ENCODE measurements at places on chromosomes 5 and 9.

DNA sequence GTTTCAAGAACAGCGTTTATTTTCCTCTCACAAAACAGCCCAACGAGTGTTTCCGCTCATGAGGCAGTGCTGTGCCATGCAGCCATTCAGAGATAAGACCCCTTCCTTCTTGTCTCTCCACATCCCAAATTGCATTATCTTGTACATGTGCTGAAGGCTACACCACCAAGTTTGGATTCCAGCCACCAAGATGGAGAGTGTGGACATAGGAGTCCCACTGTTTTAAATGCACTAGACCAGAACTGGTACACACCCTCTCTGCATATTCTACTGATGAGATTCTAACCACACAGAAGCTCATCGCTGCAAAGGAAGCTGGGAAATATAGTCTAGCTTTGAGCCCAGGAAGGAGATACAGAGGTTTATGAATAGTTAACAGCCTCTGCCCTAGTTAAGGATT lies 509.4 kb downstream of the NFIB start:
- no peak for DNase-seq

- DNase-seq, result no peak
These were observed 6.8 kb upstream of the HSD17B4 start for GRCh38 chr5:119445544-119445943.

- no peak for DNase-seq
These were observed 3.2 kb downstream of the OTP start for GRCh38 chr5:77635067-77635916.

DNA sequence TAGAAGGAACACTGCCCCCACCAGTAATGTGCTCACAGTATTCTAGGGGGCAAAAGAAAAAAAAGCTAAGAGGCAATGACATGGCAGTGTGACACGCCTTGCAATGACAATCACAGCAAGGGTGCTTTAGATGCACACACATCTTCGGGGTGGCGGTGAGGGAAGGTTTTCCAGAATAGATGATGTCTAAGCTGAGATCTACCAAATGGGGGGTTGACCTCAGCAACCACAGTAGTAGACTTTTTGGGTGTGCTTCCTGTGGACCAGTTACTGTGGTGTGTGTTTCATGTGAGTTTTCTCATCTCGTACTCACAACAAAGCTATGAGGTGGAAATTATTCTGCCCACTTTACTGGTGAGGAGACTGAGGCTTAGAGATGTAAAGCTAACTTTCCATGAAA lies 10.2 kb upstream of the IL12B start:
- peak; percentile 34 for DNase-seq

DNA sequence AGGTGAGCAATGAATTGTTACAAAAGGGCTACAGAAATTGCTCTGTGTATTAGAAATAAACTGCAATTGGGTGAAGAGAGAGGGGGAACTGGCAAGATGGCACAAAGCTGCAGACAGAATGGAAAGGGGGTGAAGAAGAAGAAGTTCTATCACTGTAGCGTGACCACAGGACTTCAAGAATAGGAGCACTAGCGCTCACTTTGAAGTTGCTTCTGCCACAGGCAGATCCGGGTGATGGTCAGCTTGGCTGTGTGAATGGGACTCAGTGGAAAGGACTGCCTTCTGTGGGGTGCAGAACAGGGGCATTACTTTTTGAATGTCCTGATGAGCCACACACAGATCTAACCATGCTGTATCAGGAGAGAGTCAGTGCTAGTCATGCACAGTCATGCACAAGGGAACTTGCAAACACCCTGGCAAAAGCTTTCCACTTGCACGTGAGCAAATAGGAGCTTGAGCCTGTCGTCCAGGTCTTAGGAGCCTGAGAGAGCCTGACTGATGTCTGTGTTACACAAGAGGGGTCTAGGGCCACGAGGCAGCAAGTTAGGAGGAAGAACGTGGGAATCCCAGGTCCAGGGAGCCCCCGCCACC lies 16.3 kb downstream of the IL5 start:
- DNase-seq, result no peak

GRCh38 chr5:89120719-89121118 lies 237.7 kb upstream of the MEF2C start:
- DNase-seq, result peak; percentile 12

GRCh38 chr5:39716532-39717028 lies 291.8 kb upstream of the DAB2 start:
- peak; percentile 33 for DNase-seq

DNA sequence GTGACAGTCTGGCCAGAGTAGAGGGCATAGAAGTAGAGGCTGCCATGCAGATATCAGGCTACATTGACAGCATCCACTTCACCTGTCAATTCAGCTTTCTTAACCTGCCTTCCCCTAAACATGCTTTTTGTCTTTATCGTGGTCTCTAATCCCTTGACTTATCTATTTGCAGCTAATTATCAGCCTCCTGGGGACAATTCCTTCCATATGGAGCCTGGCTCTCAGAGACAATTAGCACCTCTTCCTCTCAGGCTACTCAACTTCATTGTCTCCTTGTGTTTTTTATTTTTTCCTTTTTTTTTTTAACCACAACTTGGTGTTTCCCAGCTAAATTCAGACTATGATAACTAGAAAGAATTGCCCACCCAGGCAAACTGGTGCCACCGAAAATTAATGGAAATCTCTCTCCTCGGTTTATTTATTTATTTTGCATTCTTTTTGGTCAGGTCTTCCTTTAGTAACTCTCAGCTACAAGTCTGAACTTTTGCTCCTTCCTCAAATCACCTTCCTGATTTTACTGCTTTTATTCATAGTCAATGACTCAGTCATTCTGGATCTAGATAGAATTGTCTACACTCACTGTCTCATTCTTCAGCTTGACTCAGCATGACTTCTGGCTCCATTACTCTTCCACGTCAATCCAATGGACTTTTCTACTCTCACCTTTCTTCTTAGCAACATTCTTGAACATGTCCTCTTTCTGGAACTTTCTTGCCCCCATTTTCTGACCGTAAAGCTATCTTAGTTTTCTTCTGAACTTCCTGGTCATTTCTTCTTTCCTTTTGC lies 63.0 kb upstream of the BASP1 start:
- no peak for DNase-seq

DNA sequence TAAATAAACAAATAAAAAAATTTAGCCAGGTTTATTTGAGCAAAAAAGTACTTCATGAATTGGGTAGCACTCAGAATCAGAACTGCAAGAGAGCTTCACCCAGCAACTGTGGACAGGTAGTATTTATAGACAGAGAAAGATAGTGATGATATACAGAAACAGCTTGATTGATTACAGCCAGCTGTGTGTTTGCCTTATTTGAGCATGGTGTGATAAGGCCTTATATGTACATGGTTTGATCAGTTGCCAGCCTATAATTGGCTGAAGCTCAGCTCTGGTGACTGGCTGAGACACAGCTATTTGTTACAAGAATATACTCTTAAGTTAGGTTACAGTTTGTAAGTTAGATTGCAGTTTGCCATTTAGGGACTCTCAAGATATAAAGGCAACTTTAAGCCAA lies 34.3 kb upstream of the ARL15 start:
- DNase-seq, result no peak

DNA sequence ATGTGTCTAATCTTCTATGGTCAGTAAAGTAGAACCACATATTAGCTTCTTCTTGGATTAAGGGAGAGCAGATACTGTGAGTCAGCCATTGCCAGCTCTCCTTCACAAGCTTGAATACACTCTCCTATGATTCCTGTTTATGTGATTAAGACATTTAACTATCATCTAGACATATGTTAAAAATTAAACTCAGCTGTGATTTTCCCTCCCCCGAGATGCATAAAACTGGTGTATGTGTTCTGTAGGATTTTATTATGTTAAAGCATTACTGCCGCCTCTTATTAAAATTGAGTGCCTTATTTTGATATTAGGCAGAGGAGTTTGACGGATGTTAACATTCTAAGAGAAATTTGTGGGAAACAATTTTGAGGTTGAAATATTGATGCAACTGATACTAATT lies 114.6 kb downstream of the ACTBL2 start:
- no peak for DNase-seq

DNA sequence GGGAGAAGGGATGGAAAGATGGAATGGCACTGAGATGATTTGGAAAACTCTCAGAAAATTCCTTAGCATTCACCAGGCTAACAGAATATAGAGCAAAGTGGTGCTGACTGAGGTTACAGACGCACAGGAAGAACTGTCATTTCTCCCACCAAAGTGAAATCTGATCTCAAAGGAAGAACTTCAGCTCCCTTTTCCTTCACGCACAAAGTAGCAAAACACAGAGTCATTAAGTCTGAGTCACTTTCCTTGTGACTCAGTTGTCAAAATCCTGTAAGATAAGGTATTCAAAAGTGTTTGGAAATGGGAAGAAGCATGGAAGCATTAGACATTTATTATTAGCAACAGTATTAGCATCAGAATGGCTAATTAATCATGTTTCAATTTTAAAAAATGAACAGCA lies 11.7 kb downstream of the MPDZ start:
- DNase-seq, result no peak

DNA sequence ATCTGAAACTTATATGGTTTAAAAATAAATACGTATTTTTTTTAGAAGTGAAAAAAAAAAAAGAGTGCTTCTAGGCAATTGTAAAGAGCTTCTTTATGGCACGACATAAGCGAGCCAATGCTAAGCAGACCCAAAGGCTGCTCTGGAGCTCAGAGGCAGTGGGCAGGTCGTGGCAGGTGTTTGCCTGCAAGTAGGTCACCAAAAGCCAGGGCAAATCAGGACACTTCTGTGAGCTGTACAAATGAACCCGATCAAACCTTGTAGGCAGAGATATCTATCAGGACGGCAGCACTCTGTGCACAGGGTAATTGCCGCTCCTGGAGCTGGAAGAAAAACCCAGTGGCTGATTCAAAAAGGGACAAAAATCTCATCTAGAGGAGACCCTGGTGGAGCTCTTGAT lies 75.9 kb downstream of the IRX2 start:
- no peak for DNase-seq

DNA sequence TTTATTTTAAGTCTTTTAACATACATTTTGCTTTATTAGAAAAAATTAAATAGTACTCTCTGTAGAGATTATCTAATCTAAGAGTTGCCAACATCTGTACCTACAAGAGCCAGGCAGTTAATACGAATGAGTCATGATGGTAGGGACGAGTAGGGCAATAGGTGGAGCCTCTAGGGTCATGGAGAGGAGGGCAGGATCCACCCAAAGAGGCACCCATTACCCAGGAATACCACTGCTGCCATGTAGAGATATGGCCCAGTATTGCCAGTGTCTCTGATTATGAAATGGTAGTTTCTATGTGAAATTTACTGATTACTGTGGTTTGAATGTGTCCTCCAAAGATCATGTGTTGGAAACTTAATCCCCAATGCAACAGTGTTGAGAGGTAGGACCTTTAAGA lies 170.4 kb downstream of the PIK3R1 start:
- no peak for DNase-seq

- no peak for DNase-seq
These were observed 11.9 kb downstream of the FGF18 start for GRCh38 chr5:171431251-171431777.

GRCh38 chr5:125059255-125060002 lies 313.0 kb upstream of the ZNF608 start:
- DNase-seq, result no peak

- no peak for DNase-seq
These were observed 11.7 kb downstream of the MAP3K1 start for GRCh38 chr5:56827049-56827448.

- no peak for DNase-seq
These were observed 19.2 kb upstream of the TXNDC8 start for GRCh38 chr9:110356639-110357395.

DNA sequence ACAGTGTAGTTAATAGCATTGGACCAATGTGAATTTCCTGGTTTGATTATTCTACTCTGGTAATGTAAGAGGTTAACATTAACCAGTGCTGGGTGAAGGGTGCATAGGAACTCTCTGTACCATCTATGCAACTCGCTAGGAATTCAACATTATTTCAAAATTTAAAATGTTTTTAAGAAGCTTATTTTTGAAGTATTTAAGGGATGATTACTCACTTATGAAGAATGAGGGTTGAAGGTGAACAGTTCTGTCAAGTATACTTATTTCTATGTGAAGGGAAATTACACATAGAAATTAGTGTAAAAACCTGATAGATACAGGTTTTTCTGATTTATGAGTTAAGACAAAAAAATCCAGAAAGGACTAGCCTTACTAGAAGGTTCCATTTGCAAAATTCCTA lies 165.8 kb downstream of the INSYN2B start:
- DNase-seq, result no peak

DNA sequence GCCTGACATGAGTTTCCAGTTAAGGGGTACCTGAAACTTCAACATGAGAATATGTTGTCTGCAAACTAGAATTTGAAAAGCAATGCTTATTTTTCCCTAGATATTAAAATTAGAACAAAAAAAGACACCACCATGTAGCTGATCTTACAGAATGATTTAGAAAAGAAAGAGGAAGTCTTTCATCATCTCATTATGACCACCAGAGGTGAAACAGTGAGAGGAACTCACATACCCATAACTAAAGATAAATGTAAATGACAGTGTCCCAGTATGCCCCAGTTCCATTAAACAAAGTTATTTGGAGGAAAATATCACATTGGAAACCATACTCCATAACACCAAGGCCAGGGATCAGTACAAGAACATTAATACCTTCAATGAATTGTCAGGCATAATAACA lies 6.9 kb downstream of the TAF7 start:
- DNase-seq, result no peak

GRCh38 chr5:164256351-164256750 lies 750.9 kb downstream of the MAT2B start:
- no peak for DNase-seq

DNA sequence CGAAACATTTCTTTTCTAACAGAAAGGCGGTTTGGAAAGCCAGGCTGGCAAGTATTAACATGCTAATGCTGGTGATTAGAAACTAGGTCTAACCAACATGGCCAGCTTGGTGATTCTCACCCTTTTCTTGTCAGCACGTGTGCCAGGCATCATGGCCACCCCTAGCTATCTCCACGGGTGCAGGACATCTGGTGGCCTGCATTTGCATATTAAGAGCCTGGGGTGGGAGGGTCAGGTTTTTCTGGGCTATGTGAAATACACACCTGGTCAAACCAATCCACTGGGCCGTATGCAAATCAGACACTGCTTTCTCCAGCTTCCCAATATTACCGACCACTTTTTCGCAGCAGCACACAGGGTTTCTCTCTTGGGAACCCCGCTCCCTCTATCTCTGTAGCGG lies 612.1 kb downstream of the PTPRD start:
- DNase-seq, result no peak

GRCh38 chr9:136267261-136268111 lies 21.9 kb upstream of the QSOX2 start:
- peak; percentile 90 for DNase-seq

GRCh38 chr9:128005923-128006322 lies 25.1 kb upstream of the EEIG1 start:
- DNase-seq, result no peak

All from CD4-positive, alpha-beta T cell treated with Interleukin-17A for 1 hour (primary cell).